ENCODE measurements at places on chromosomes 12 and 14.

GRCh38 chr12:104529130-104529874, 72.6 kb downstream of the CHST11 start:
- DNase-seq = no peak

- DNase-seq = no peak
Observed at GRCh38 chr12:14422516-14423230, 57.2 kb downstream of the ATF7IP start.

- DNase-seq = no peak
Observed at GRCh38 chr12:54352022-54352531, 12.2 kb downstream of the GPR84 start.

DNA sequence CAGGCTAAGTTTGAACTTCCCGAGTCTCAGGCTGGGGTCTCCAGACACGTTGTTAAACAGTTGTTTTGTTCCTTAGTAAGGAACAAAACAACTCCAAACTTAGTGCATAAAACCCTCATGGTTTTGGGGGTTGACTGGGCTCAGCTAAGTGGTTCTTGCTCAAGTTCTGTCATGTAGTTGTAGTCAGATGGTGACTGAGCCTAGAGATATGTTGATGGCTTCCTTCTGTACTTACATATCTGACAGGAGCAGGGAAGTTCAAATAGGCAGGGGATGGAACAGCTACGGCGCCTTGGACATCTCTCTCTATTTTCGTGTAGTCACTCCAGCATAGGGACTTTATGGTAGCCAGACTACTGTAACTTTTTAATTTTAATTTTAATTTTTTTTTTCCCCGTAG, 45.7 kb downstream of the SPATS2 start:
- DNase-seq = no peak

- DNase-seq = no peak
Observed at GRCh38 chr12:131096681-131097181, 143.0 kb downstream of the ADGRD1 start.

DNA sequence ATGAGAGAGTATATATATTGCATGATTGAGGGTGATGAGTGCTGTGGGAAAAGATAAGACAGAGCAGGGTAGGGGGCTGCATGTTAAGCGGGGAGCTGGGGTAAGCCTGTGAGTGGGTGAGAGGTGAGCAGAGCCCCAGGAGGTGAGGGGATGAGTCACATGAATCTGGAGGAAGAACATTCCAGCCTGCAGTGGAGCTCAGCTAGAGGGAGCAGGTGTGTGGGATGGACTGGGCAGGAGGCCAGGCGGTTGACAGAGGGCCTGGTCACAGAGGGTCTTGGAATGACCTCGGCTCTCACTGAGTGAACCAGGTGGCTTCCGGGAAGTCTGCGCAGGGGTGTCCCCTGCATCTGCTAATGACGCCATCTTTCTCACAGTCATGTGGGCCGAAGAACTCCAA, 44.4 kb downstream of the GIT2 start:
- no peak for DNase-seq

- no peak for DNase-seq
Observed at GRCh38 chr12:94987801-94988200, 15.7 kb downstream of the NDUFA12 start.

- no peak for DNase-seq
Observed at GRCh38 chr12:12874029-12874428, 17.3 kb upstream of the GPRC5A start.

DNA sequence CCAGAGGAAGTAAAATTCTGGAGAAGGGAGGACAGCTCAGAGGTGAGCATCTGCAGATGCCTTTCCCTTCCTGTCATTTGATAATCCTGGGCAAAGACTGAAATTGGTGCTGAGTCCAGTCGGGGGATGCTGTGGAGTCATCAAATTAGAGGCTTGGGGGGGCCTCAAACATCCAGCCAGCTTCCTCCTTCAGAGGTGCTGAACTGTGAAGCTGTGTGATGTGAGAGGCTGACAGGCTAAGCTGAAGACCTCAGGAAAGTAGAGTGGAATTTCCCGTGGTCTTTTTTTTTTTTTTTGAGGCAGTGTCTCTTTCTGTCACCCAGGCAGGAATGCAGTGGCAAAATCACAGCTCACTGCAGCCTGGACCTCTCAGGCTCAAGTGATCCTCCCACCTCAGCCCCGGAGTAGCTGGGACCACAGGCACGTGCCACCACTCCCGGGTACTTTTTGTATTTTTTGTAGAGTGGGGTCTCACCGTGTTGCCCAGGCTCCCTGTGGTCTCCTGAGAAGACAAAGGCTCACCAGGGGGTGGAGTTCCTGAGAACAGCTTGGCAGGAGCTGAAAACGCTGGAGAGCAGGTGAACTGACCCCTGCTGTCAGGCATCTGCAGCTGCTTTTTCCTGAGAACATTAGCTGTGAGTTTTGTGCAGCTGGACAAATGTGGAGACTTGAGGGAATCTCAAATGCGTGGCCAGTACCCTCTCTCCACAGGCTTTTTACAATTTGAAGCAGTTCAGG, 6.1 kb upstream of the TCL1B start:
- no peak for DNase-seq

Data from activated T-helper 1 cell treated with anti-CD3 and anti-CD28 coated beads, Interleukin-2, amount 50 U/mL, for 16 hours (primary cell).